ENCODE measurements at places on chromosomes 12 and 14. TPM values are rescaled to one million over a fixed set of nuclear protein-coding genes. Genes with fewer than 3 reads are reported as not detected.

The DNAJC22 gene
- total RNA-seq: 1.3 TPM

The LIN7A gene
- total RNA-seq: 0.36 TPM

The FITM1 gene
- 0.27 TPM for total RNA-seq

The NKX2-1 gene
- total RNA-seq: not detected

The PIANP gene
- 0.13 TPM for total RNA-seq

The LAG3 gene
- total RNA-seq: 0.14 TPM

The CIDEB gene
- 2.7 TPM for total RNA-seq

The SLCO1B1 gene
- not detected for total RNA-seq

The MDGA2 gene
- not detected for total RNA-seq

The TAS2R9 gene
- 0.13 TPM for total RNA-seq

The KRT82 gene
- not detected for total RNA-seq

The IKBIP gene
- total RNA-seq: 107 TPM

The FGF6 gene
- total RNA-seq: not detected

The IL31 gene
- total RNA-seq: not detected

The ESR2 gene
- total RNA-seq: 0.27 TPM

The ACOT6 gene
- total RNA-seq: not detected

The KRT71 gene
- total RNA-seq: not detected

The OASL gene
- 0.29 TPM for total RNA-seq

The POTEM gene
- not detected for total RNA-seq

The STAC3 gene
- not detected for total RNA-seq

The FAIM2 gene
- not detected for total RNA-seq

The CYP46A1 gene
- total RNA-seq: under 0.01 TPM

All from thoracic aorta endothelial cell (primary cell).